Jurkat, Clone E6-1 (cell line): ENCODE measurements at places on chromosomes 3 and 15.

DNA sequence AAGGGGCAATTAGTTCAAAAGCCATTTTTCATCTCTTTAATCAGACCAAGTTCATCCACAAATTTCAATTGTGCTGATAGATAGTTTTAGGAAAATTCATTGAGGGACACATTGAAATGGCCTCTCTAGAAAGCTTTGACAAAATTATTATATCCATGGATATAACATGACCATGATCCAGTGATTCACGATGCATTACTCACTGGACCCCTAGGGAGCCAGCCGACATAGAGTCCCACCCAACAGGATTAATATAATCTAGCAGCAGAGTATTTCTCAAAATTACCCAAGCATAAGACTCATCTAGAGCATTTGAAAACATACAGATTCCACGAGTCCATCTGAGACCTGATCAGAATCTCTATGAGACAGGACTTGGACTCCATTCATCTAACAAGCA, 100.3 kb downstream of the FRMD5 start:
- no peak for DNase-seq

DNA sequence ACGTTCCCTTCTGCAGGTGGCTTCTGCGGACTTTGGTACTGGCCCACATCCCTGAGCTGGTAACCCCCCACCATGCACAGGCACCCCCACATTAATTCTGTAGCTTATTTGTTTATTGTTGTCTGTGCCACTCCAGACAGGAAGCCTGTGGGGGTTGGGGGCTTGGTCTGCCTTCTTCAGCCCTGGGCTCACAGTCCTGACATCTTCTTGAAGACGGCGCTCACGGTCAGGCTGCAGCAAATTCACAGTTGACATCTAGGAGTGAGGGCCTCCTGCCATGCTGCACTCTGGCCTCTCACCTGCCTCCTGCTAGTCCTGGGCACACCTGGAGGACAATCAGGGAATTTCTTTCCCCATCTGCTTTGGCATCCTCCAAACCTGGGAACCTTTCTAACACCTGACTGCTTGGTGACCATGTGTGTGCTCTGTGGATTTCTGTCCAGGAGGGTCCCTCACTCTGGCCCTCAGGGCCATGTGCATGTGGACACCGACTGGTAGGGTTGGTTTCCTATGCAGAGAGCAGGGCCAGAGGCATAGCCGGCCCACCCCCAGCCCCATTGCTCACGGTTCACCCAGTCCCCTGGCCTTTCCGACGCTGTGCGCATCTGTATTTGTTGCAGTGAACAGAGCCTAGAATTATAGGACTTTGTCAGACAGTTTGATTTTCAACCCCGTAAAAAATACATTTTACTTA, 68.8 kb downstream of the APBA2 start:
- no peak for DNase-seq

DNA sequence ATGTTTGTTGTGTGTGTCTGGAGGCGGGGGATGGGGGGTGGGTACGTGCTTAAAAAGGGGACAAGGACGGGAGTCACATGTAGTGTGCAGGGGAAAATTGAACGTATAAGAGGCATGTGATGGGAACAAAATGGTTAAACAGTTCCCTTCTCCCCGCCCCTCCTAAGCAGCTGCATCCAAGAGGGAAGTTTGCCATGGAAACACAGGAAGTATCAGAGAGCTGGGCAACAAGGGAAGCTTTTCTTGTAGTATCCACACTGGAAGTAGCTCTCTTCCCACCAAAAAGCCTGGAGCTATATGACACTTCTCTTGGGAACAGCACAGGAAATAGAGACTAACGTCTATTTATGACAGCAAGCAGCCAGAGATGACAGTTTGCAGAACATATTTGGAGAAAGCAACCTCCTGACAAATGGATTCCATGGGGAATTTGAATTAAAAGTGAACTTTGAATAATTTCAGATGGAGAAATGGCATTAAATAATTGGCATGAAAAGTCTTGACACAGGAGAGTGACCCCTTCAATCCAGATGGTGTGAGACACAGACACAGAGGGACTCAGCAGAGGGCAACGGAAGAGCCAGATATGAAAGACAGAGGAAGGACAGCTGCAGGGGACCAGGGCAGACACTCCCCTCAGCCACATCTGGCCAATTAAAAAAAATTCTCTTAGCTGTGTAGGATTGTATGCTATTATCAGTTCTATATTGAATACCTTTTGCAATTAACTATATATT, 294.2 kb upstream of the TBL1XR1 start:
- DNase-seq = no peak

DNA sequence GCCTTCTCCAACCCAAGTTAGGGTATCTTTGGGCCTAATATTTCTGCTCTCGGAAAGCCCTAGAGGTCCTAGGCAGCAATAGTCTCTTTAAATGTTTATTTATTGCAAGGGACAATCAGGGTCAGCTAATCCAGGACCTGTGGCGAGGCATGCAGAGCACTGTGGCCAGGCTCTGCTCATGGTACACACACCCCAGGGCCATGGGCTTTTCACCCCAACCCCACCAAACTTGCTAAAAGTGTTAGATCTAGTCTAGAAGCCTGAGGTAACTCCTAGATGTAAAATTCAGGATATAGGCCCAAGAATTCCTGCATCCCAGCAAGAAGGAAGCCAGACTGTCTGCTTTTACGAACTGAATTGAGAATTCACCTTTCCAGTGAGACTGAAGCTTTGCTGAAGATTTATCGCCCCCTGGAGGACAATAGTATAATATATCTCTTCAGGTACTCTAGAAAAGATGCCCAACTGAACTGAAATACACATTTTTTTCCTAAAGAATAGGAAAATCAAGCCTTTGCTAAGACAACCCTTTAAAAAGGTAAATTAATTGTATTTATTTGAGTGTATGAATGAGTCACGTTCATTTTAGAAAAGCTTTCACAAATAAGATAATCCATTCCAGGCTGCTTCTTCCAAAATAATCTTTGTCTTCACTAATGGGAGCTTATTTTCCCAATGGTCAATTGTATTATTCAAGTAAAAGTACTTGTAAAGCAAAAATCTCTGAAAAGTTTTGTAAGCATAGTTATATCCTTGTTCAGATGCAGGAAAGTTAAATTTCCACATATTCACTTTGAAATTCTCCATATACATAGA, 89.8 kb downstream of the LRRC3B start:
- peak; percentile 47 for DNase-seq

DNA sequence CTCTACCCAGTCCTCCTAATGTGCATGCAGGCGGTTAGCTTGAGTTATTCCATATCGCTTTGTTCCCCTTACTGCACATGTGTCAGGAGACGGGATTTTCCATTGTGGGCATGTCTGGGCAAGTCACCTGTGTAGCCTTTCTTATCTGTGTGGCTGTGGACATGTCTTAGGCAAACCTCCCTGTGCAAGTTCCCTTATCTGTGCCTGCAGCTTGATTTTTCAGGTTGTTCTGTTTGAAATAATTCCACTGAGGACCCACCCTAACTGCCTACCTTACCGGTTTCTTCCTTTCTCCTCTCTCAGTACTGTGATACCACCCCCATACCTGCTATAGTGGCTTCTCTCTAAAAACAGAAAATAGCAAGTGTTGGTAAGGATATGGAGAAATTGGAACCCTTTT, 113.6 kb downstream of the NEO1 start:
- DNase-seq = no peak

- DNase-seq = no peak
These were observed 1046.0 kb upstream of the NR2F2 start for GRCh38 chr15:95284492-95284891.

DNA sequence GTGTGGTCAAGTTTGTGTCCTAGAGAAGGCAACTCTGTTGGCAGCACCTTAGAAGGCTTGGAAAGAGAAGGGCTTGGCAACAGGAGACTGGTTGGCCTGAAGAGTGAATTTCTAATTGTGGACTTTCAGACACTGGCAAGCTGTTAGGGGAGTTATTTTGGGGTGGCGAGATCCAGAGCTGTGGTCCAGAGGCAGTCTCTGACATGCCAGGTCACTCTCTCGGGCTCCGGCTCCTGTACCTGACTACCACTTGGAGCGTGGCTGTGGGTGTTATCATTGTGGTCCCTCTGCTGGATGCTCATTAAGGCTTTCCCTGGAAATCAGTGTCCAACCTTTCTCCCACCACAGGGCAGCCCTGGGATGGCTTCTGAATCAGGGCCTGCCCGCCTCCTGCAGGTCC, 209.0 kb downstream of the SLCO3A1 start:
- DNase-seq = no peak

DNA sequence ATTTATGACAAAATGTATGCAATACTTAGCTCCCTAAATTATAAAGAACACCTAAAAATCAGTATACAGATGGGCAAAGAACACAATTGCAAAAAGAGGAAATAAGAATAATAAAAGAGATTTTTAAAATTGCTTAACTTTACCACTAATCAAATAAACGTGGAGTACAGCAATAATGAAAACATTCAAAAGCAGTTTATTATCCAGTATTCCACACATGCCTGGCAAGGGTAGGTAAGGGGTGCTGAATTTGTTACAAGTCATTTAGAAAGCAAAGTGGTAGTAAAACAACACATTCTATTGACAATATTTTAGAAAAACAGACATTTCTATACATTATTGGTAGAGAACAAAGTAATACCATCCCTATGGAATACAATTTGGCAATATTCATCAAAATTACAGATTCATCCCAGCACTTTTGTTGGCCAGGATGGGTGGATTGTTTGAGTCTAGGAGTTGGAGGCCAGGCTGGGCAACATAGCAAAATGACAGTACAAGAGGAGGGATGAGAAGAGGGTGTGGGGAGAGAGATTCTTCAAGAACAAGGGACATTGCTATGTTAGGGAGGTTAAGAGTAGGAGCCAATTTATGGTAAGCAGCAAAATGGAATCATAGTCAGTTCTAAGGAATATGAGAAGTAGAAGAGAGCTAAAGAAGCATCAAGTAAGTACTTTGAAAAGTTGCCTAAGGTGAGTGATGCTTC, 3.7 kb upstream of the ACKR4 start:
- DNase-seq = no peak

DNA sequence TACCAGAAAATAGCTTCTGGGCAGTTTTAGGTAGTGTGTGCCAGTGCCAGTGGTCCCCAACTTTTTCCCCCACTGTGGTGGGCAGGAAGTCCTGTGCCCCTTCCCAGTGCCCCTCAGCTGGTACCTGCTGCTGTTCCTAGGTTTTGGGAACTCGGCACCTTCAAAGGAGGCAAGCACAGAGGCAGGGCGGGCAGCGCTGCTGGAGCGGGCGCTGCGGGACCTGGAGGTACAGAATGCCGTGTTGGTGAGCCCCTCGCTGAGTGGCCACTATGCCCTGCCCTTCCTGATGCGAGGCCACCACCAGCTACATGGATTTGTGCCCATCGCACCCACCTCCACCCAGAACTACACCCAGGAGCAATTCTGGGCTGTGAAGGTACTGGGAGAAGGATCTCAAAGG, 3.1 kb upstream of the ACY1 start:
- no peak for DNase-seq
